ENCODE measurements at places on chromosomes 13 and 19. TPM values are rescaled to one million over a fixed set of nuclear protein-coding genes. Genes with fewer than 3 reads are reported as not detected.

The STARD13 gene
- 18.6 TPM for total RNA-seq

The TEAD2 gene
- 55.4 TPM for total RNA-seq

The PRODH2 gene
- total RNA-seq, result not detected

The TLE6 gene
- not detected for total RNA-seq

The SLC8A2 gene
- total RNA-seq, result 0.27 TPM

The MYH14 gene
- total RNA-seq, result 91.8 TPM

The ZNF681 gene
- 0.28 TPM for total RNA-seq

The MUC16 gene
- total RNA-seq, result not detected

The NCAN gene
- not detected for total RNA-seq

GRCh38 chr13:113565526-113566226 is 18.9 kb upstream of the TFDP1 start:
- no peaks in the 10 kb centered on the region for H3K27me3 ChIP-seq
- peaks cover 3% of the 10 kb centered on the region for H3K4me1 ChIP-seq
- no peak overlapping the region for H3K4me3 ChIP-seq
- no peak overlapping the region for H3K27ac ChIP-seq

GRCh38 chr13:114258589-114258988 is 22.8 kb upstream of the UPF3A start:
- H3K4me1 ChIP-seq, result peaks cover 5% of the 10 kb centered on the region
- H3K4me3 ChIP-seq, result no peak overlapping the region

GRCh38 chr13:33994198-33994597 is 176.2 kb downstream of the RFC3 start:
- no peak overlapping the region for H3K4me3 ChIP-seq
- H3K4me1 ChIP-seq, result no peaks in the 10 kb centered on the region
- H3K27me3 ChIP-seq, result no peaks in the 10 kb centered on the region
- no peak overlapping the region for H3K27ac ChIP-seq

DNA sequence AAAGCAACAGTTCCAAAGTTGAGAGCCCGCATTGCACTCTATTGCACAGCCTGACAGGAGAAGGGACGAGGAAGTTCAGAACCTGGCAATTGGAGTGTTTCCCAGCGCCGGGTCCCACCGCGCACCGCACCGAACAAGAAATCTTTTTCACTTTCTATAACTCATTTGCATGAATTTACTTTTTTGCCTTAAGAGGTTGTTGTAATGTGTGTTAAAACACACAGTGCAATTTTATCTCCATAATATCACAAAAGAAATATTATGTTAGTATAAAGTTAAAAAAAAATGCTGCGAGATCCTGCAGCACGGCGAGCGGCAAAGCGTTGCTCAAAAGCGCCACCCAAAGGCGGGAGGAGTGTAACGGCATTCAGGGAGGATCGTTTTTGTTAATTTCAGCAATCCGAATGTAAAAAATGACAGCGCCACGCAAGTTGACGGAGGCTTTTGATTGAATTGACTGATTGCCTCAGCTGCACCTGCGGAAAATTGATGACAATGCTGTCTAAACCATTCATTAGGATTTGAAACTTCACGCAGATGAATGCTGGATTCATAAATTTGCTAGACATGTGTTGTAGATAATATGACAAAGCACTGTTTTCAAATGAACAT is 303.6 kb upstream of the ZNF507 start:
- H3K27ac ChIP-seq, result no peak overlapping the region
- peak overlapping the region; percentile 46 for H3K4me3 ChIP-seq
- peaks cover 4% of the 10 kb centered on the region for H3K4me1 ChIP-seq
- peaks cover 39% of the 10 kb centered on the region for H3K27me3 ChIP-seq
- DNase-seq, result no peak

DNA sequence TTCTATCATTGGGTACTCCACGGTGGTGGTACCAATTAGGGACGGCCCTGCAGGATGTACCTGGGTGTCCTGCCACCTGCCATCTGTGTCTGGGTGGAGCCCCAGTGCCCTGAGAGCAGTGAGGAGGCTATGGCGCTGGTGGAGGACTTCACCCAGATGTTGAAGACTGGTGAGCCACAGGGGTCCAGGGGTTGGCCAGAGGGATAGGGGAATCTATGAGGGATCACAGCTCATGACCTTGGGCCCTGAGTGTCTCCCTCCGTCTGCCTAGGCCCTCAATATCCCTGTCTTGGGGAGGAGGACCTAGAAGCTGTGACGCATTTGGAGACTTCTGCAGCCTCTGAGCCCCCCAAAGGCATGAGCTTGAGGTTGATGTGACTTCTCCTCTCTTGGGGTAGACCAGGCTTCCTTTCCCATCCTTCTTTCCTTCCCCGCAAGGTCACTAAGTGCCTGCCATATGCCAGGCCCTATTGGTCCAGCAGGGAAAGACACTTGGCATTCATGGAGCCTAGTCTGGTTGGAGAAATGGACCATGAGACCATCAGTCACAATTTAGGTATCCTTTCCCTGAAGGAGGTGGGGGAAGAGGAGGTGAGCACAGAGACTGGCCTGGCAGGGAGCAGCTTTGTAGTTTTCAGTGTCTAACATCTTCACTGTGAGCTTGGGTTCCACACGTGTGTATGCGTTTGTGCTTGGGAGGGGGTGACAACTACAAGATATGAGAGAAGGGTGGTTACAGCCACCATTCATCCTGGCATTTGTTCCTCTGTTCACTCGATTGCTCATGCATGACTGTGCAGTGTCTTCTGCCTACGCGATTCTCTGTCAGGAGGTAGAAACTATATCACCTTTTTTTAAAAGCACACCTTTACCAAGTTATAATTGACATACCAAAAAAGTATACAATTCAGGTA is 5.1 kb upstream of the MZF1 start:
- H3K27ac ChIP-seq, result no peak overlapping the region
- H3K36me3 ChIP-seq, result peaks cover 20% of the 10 kb centered on the region
- no peak overlapping the region for H3K4me3 ChIP-seq
- no peaks in the 10 kb centered on the region for H3K27me3 ChIP-seq
- DNase-seq, result no peak
- peaks cover 9% of the 10 kb centered on the region for H3K4me1 ChIP-seq

DNA sequence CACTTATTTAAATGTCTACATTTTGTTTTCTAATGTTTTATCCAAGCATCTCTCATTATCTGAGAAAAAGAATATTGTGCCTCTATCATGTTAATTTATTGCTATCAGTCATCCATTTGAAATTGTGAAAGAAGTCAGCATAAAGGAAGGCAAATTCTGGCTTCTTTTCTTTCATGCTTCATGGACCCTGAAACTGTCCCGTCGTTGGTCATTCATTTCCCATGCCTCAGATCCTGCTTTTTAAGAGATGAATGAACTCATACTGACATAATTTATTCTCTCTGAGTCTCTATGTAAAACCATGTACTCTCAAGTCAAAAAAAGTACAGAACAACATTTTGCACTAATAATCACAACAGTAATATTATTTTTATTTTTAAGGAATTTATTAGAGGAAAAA is 2512.0 kb downstream of the PCDH9 start:
- no peaks in the 10 kb centered on the region for H3K27me3 ChIP-seq
- no peak for DNase-seq
- no peaks in the 10 kb centered on the region for H3K36me3 ChIP-seq
- H3K4me1 ChIP-seq, result no peaks in the 10 kb centered on the region

DNA sequence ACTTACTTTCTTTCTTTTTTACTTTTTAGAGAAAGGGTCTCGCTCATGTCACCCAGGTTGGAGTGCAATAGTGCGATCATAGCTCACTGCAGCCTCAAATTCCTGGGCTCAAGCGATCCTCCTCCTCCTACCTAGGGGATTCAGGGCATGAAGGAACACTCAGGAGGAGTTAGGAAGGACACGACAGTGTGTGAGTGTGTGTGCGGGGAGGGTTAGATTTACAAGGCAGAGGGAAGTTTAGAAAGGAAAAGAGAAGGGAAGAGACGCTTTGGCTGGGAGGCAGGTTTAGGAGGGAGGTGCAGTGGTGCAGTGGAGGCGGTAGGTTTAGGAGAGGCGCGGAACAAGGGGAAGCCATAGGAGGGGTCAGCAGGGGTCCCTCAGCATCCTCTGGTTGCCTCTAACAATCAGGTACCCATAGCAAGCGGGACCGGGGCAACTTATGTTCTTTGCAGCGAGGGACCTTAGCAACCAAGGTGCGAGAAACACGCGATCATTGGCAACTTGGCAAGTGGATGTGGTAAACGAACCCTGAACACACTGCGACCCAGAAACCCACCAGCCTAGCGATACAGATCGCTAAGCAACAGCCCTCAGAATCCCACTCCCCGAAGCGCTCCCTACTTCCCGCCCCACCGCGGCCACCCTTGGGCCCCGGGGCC is 501 bp downstream of the SIRT2 start:
- H3K27me3 ChIP-seq, result no peaks in the 10 kb centered on the region
- H3K4me3 ChIP-seq, result peak overlapping the region; percentile 92
- peaks cover 36% of the 10 kb centered on the region for H3K4me1 ChIP-seq
- H3K36me3 ChIP-seq, result no peaks in the 10 kb centered on the region
- peak overlapping the region; percentile 94 for H3K27ac ChIP-seq

- H3K36me3 ChIP-seq, result no peaks in the 10 kb centered on the region
- DNase-seq, result peak; percentile 49
- peaks cover 14% of the 10 kb centered on the region for H3K27me3 ChIP-seq
- H3K27ac ChIP-seq, result no peak within 1 kb of the TSS
Measured at GRCh38 chr13:46387064-46387851, at the start of gene RUBCNL. RUBCNL (minus strand) TSS chr13:46387252; CDS start chr13:46372475, 14,777 bp downstream.

- peaks cover 12% of the 10 kb centered on the region for H3K4me1 ChIP-seq
- H3K27ac ChIP-seq, result peak overlapping the region; percentile 78
- H3K36me3 ChIP-seq, result no peaks in the 10 kb centered on the region
- H3K27me3 ChIP-seq, result no peaks in the 10 kb centered on the region
- no peak for DNase-seq
- no peak overlapping the region for H3K4me3 ChIP-seq
Measured at GRCh38 chr13:99228737-99229691, 28.4 kb downstream of the UBAC2 start.

DNA sequence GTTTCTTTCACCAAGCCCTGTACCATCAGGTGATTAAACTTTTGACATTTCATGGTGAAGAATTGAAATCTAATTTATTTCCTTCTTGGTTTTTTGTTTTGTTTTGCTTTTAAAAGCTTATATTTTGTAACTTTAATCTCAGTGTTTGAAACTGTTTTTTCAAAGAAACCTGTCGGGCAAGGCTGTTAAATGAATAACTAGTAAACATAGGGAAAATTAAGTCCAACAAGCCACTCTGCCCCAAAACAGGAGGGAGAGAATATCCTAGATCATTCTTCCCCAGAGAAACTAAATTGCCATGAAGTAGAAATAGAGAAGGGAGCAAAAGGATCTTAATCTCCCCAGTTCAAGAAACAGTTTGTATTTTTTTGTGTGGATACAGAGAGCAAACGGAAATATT is 98.2 kb downstream of the FREM2 start:
- H3K36me3 ChIP-seq, result no peaks in the 10 kb centered on the region
- no peaks in the 10 kb centered on the region for H3K27me3 ChIP-seq
- H3K27ac ChIP-seq, result no peak overlapping the region

- no peak overlapping the region for H3K4me3 ChIP-seq
- H3K27me3 ChIP-seq, result no peaks in the 10 kb centered on the region
- no peaks in the 10 kb centered on the region for H3K36me3 ChIP-seq
- no peak overlapping the region for H3K27ac ChIP-seq
- H3K4me1 ChIP-seq, result no peaks in the 10 kb centered on the region
Measured at GRCh38 chr13:114229506-114229905, 5.2 kb upstream of the CDC16 start.

- no peaks in the 10 kb centered on the region for H3K27me3 ChIP-seq
- no peaks in the 10 kb centered on the region for H3K4me1 ChIP-seq
- H3K4me3 ChIP-seq, result no peak overlapping the region
- no peak for DNase-seq
- H3K27ac ChIP-seq, result no peak overlapping the region
Measured at GRCh38 chr13:77034881-77035280, 7.9 kb upstream of the FBXL3 start.

DNA sequence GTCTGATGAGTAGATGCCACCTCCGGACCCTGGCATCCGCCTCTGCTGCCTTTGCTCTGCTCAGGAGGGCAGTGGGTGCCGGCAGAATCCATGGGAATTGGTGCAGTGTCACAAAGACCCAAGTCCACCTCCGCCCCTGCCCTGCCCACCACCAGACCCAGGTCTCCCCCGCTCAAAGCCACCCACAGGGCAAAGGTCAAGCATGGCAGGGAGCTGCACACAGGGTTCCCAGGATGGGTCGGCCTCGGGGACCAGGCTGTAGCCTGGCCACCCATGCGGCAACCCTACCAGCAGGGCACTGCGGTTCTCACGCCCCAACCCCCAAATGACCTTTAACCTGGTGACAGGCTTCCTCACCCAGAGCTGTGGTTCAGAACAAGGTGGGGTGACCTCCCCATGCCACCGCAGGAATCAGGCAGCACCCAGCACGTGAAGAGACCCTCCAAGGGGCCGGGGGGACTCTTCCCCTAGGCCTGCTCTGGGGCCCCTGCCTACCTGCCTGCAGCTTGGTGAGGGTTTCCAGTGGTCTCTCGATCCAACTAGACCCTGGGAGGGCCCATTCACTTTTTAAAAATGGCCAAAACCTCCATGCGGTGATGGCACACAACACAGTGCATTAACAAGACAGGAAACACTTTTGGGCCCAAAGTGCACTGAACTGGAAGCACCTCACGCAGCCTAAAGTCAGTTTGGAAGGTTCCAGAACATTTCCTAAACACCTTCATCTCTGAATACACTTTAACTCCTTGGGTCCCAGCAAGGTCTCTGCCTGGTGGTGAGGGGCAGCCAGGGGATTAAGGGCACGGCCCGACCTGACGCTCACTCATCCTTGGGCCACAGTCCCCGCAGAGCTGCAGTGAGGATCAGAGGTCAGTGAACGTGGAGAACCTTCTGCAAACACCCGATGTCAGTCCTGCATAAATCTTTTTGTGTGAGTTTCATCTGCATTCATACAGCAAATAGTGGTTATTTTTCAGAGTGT is 11.0 kb downstream of the GAS6 start:
- H3K27ac ChIP-seq, result peak overlapping the region; percentile 44
- H3K4me3 ChIP-seq, result no peak overlapping the region
- DNase-seq, result no peak
- no peaks in the 10 kb centered on the region for H3K36me3 ChIP-seq

DNA sequence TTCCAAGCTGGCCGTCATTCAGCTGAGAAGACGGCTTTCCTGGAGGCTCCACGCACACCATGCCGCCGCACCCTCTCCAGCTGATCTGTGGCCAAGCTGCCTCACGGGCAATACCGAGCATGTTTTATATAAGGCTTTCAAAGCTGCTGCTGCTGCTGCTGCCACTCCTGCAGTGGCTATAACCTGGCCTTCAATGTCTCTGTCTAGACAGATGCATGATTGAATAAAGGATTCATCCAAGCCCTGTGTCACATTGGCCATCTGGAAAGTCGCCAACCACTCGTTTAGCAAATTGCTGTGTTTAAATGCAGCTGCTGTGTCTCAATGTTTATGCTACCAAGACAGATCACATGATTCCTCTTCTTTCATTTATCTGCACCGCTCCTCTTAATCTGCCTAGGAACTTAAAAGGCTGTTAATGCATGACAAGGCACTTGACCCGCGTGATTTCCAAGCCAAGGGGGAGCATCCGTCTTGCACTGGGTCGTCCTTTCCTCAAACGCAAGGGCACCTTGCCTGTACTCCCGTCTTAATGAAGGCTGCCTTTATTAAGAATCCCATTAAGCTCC is 114.3 kb downstream of the TEX26 start:
- no peak overlapping the region for H3K4me3 ChIP-seq
- H3K27ac ChIP-seq, result no peak overlapping the region
- no peak for DNase-seq
- no peaks in the 10 kb centered on the region for H3K36me3 ChIP-seq
- H3K27me3 ChIP-seq, result no peaks in the 10 kb centered on the region

GRCh38 chr13:77477299-77477848 is 58.1 kb upstream of the SCEL start:
- no peaks in the 10 kb centered on the region for H3K4me1 ChIP-seq
- no peak overlapping the region for H3K27ac ChIP-seq
- peak overlapping the region; percentile 56 for H3K4me3 ChIP-seq
- no peaks in the 10 kb centered on the region for H3K36me3 ChIP-seq
